ENCODE measurements at places on chromosomes 11 and 22.
A peak's percentile ranks its signal among the peaks of the same experiment; 100 is the strongest.

- peak; percentile 96 for DNase-seq
Observed at GRCh38 chr11:78417888-78418583, 416 bp upstream of the GAB2 start.

- DNase-seq: no peak
Observed at GRCh38 chr11:95339086-95339901, 108.3 kb upstream of the SESN3 start.

DNA sequence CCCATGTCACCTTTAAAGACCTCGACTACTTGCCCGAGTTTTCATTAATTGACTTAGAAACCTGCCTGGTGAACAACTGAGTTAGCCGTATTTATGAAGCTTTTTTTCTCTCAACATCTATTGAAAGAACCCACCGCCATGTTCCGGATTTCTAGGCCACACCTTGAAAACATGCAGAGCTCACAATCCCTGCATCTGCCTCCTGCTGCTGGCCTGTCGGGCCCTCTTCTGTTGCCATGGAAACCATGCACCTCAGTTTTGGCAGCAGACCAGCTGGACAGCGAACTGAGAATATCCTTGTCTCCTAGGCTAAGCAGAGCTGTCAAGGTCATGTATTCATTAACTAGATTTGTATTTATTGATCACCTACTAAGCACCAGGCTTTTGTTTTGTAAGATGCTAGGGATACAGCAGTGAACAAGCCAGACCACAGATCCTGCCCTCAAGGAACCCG, 4.3 kb upstream of the PATZ1 start:
- no peak for DNase-seq

DNA sequence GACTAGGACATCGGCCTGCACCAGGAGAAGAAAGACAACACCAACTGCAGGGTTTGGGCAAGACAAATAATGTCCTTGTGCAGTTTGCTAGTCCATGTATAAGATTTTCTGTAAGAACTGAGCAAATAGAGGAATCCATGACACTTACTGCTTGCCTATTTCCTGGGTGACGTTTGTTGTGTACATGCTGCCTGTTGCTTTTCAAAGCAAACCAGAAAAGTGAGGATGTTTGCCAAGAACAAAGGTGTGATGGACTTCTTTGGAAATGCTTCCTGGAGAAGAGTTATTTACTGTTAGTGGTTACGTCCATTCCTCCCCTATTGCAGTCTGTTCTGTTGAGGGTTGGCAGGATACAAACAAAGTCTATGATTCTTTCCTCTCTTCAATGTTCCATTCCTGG, 126.5 kb downstream of the CASP12 start:
- no peak for DNase-seq

GRCh38 chr22:23363683-23364082, 183.4 kb downstream of the BCR start:
- DNase-seq: no peak

GRCh38 chr22:27879923-27880322, 39.1 kb downstream of the PITPNB start:
- peak; percentile 63 for DNase-seq

- no peak for DNase-seq
Observed at GRCh38 chr11:104883342-104883741, 14.9 kb downstream of the CASP12 start.

GRCh38 chr11:120486138-120486537, 25.4 kb upstream of the GRIK4 start:
- DNase-seq: no peak

DNA sequence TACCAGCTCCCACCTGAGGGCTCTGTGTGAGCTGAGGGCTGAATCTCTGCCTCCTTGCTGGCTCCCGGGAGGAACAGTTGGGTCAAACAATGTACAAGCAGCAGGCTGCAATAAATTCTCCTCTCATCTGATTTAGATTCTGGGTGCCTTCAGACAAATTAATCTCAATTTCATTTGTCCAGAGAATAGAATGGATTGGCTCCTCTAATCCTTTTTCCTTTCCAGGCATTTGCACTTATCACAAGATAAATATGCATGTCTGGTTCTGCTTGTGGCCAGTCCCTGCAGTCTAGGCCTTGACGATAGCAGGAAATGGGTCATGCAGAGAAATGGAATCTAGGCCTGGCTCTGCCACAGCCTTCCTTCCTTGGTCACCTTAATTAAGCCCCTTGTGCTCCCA, 28.7 kb downstream of the UPB1 start:
- no peak for DNase-seq
